Tongue (tissue), 3 donors: ENCODE measurements at places on chromosomes 1 and 21. TPM values are rescaled to one million over a fixed set of nuclear protein-coding genes. Genes with fewer than 3 reads are reported as not detected.

Gene LORICRIN
- not detected for total RNA-seq

Gene CD1B
- not detected for total RNA-seq

DNA sequence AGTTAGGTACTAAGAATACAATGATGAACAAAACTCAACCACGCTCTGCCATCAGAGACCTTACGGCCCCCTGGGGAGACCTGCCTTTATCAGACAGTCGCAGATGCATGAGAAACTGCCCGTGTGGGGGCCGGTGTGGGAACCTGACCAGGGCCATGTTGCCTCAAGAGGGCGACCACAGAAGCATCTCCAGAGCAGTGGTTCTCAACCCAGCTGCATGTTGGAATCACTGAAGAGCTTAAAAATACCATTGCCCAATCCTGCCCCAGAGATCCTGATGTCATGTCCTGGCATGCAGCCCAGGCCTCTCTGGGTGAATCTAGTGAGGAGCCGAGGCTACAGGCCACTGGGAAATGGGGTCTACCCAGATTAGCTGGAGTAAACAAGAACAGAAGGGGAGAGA is 108.7 kb downstream of the PRDM2 start:
- peak; percentile 33 for DNase-seq

DNA sequence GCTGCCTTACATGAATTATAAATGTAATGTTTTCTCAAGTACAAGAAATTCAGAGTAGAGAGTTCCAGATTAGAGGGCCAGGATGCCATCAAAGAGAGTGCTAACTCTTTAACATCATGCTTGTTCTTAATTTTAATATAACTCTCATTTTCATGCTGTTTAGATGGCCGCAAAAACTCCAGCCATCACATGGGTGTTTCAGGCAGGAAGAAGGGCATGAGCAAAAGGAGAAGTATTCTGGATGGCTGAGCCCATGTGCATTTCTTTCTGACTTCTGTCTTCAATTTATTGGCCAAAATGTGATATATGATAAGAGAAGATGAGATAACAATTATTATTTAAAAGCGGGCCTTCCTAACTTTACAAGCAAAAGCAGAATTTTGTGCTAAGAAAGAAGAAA is 1328.6 kb downstream of the MRPL39 start:
- no peak for DNase-seq

DNA sequence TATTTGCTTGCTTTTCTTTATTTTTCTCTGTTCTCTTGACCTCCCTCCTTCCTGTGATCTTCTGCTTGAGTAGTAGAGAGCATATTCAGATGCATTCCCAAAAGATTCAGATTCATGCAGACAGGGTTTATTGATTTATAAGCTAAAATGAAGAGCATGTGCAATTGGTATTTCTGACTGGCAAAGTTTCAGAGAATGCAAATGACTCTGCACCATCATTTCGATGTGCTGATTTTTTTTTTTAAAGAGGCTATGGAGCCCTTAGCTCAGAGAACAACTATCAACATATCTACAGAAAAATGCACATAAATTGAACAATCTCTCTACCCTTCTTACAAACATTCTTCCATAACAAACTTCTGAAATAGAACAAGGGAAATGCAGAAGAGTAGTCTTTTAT is 312.0 kb downstream of the VAV3 start:
- no peak for DNase-seq
